ENCODE measurements at places on chromosomes 12 and 14. TPM values are rescaled to one million over a fixed set of nuclear protein-coding genes. Genes with fewer than 3 reads are reported as not detected.

GRCh38 chr14:100678469-100678828, 48.2 kb upstream of the DLK1 start:
- no peak for DNase-seq

RPS6KL1 gene
- 60.2 TPM for total RNA-seq

KLRF2 gene
- total RNA-seq, result not detected

GRCh38 chr12:46921048-46921763, 95.4 kb upstream of the SLC38A4 start:
- DNase-seq, result no peak

LALBA gene
- not detected for total RNA-seq

GRCh38 chr14:54647378-54647777, 80.5 kb downstream of the SAMD4A start:
- no peak for DNase-seq

- no peak for DNase-seq
These were observed 6.6 kb upstream of the SLC8B1 start for GRCh38 chr12:113341535-113341934.

ANKRD9 gene
- 0.04 TPM for total RNA-seq

GRCh38 chr12:120249875-120250795, 15.4 kb downstream of the PXN start:
- peak; percentile 62 for DNase-seq

GRCh38 chr14:65961004-65961403, 525.2 kb upstream of the CCDC196 start:
- DNase-seq, result peak; percentile 90

PCED1B gene
- 39.8 TPM for total RNA-seq

- no peak for DNase-seq
These were observed 907.6 kb upstream of the SEL1L start for GRCh38 chr14:82441270-82441669.

- peak; percentile 97 for DNase-seq
These were observed 65.0 kb downstream of the SETD3 start for GRCh38 chr14:99415496-99416281.

- no peak for DNase-seq
These were observed 14.0 kb downstream of the GIT2 start for GRCh38 chr12:109982210-109982609.

ITGB7 gene
- total RNA-seq, result 159 TPM

PRR4 gene
- total RNA-seq, result 5.7 TPM

PGF gene
- 3.5 TPM for total RNA-seq

GRCh38 chr12:118068445-118068844, 7.5 kb upstream of the WSB2 start:
- no peak for DNase-seq

IFNG-AS1 gene
- not detected for total RNA-seq

CMA1 gene
- total RNA-seq, result not detected

DNA sequence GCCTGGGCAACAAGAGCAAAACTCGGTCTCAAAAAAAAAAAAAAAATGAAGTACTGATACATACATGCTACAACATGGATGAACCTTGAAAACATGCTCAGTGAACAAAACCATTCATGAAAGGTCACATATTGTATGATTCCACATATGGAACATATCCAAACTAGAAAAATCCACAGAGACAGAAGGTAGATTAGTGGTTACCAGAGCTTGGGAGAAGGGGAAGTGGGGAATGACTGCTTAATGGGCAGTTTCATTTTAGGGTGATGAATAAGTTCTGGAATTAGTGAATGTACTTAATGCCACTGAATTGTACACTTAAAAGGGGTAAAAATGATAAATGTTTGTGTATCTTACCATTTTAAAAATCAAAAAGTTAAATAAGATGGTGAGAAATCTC, 2.7 kb downstream of the ITGB7 start:
- no peak for DNase-seq

HOXC9 gene
- not detected for total RNA-seq

DNA sequence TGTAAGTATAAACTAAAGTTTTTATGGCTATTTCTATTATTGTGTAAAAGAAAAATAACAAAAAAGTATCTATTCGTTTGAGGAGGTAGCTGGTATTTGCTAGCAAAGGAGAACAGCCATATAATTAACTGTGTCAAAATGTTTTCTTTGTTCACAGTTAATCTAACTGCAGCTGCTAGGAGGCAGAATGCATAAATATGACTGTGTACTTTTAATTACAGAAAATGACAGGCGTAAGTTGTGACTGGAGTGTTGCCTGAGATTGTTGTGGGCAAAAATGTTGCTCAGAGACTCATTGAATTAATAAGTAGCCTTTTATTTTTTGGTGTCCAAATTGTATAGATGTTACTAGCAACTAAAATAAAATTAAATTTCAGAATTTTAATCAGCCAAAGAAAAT, 33.5 kb downstream of the PTPRO start:
- DNase-seq, result no peak

- no peak for DNase-seq
These were observed 359.8 kb downstream of the ATP23 start for GRCh38 chr12:58301038-58301729.

DNA sequence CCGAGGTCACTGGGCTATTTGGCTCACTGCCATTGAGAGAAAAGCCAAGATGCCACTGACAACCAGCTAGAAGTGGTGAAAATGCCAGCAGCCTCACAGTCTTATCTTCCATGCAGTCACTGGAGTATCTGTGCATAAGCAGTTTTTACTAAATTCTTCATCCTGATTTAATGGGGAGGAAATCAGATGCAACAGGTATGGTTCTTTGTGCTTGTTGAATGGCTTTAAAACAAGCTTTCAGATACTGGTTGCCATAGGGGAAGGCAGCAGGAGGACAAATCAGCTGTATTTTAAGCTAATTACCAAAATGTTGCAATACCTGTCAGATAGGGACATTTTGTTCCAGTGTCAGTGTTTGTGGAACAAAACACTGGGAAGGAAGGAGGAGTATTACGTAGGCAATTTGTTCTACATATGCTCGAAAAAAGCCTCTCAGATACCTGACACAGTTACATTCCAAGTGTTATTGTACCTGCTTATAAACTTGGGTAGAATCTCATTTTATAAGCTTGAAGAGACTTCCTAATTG, 54.1 kb upstream of the ARHGAP5 start:
- DNase-seq, result no peak

DNA sequence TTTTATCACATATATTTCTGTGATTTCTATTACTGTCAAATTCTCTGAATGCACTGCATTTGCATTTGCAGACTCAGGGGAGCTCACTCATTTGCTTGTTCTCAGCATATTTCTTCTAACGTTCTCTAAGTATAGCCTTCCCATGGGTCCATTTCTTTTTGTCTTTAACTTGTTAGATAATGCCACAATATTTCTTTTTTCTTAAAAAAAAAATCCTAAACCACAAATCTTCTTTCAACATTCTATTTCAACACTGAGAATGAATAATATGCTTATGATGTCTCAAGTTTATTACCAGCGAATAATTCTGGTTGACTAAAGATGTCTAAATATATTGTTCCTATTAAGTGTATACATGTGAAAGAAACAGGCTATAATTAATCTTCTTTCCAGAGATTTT, 200.2 kb downstream of the ANO6 start:
- peak; percentile 69 for DNase-seq

GRCh38 chr12:69932676-69933552, 107.9 kb downstream of the MYRFL start:
- peak; percentile 72 for DNase-seq

- no peak for DNase-seq
These were observed 19.2 kb upstream of the EMP1 start for GRCh38 chr12:13177373-13177772.

DNA sequence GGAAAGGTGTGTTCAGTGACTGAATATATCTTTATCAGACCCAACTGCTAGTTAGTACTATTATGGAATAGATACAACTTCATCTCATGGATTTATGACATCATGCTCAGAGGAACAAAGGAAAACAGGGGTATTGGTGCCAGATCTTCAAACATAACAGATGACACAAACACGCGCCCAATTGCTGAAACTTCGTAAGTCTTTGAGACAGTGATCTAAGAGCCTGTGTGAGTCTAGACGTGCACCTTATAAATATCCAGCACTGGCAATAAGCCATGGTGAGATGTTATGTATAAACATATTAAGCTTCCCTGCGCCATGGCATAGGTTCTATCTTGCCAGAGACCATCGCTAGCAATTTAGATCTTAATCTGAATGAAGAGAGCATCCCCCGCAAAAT, 42.2 kb upstream of the NR2C1 start:
- DNase-seq, result peak; percentile 19

PLBD2 gene
- 6.5 TPM for total RNA-seq

DNA sequence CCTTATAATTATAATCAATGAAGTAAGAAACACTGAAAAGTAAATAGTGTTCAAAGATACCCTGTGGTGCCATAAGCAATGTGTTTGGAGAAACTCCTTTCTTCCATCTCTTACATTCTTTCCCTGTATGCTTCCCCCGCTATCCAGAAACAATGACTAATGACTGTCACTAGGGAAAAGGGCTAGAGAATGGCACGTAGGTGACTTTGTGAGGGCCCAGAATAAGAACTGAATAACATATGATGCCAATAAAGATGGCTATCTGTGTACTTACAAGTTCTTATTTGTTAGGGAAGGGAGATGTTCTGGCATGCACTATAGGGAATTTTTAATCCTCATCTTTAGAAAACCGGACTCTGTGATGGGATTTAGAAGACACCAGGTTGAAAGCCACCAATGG, 4.7 kb upstream of the KRT7 start:
- no peak for DNase-seq

NGDN gene
- 77.5 TPM for total RNA-seq

PLEKHD1 gene
- 0.41 TPM for total RNA-seq

DNA sequence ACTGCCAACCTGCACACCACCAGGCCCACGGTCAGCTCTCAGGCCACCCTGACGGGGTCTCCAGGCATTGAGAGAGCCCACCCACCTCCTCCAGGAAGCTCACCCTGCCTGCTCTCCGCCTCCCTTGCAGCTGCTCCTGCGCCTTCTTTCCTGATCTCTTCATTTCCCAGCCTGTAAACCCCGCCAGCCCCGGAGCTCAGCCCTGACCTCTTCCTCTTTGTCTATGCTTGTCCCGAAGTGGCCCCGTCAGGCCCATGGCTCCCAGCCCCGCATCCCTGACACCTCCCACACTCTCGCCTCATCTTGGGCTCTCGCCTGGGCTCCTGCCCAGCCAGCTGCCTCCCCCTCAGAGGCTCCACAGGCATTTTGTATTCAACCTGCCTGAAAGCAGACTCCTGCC, 139.3 kb downstream of the CALM1 start:
- DNase-seq, result no peak

DNA sequence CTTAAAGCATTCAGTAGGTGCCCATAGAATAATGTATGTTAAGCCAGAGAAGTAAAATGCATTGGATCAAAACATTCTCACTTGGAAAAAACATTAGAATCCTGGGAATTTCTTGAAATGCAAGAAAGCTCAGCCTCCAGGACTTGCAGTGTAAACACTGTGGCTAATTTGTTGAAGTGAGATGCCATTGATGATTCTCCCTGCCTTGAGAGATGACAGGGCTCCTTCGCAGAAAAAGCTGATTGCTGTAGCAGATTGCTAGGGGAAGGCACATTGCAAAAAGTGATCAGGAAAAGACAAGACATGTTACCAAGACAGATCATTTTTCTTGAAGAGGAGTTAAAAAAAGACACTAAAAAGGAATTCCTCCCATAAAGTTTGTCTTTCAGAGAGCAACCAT, 204.2 kb upstream of the HMGA2 start:
- no peak for DNase-seq

DNA sequence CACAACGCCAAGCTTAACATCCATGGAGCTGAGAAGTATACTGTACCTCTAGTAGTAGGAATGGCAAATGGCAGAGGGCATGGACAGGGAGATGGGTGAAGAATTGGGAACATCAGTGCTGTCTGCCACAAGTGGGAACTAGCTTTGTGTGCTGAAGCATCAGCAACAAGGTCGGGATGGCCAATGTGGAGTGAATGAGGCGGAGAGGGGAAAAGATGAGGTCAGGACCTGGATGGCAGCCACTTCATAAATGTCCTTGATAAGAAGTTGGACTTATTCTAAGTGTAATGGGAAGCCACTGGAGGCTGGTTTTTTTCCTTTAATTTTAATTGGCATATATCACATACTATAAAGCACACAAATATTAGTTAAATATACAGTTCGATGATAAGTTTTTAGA, 21.9 kb upstream of the CLMN start:
- no peak for DNase-seq

GRCh38 chr12:40171066-40171465, 53.7 kb upstream of the LRRK2 start:
- DNase-seq, result no peak

- peak; percentile 78 for DNase-seq
These were observed 7.7 kb upstream of the BCL7A start for GRCh38 chr12:122013791-122014590.

DNA sequence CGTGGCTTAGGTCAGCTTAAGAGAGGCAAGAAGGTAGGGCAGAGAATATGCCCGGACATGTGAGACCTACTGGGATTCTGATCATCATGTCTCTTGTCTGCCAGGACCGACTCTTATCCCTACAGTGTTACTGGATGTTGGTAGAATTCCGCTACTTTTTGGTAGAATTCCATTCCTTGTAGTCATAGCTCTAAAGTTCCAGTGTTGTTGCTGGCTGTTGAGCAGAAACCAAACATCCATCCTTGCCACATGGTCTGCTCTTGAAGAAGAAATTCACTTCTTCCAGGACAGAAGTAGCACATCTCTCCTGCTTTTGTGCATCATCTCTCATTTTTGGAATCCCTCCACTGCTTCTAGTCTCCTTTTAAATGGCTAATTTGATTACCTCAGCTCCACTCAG, 453.7 kb downstream of the RPL10L start:
- no peak for DNase-seq

DNA sequence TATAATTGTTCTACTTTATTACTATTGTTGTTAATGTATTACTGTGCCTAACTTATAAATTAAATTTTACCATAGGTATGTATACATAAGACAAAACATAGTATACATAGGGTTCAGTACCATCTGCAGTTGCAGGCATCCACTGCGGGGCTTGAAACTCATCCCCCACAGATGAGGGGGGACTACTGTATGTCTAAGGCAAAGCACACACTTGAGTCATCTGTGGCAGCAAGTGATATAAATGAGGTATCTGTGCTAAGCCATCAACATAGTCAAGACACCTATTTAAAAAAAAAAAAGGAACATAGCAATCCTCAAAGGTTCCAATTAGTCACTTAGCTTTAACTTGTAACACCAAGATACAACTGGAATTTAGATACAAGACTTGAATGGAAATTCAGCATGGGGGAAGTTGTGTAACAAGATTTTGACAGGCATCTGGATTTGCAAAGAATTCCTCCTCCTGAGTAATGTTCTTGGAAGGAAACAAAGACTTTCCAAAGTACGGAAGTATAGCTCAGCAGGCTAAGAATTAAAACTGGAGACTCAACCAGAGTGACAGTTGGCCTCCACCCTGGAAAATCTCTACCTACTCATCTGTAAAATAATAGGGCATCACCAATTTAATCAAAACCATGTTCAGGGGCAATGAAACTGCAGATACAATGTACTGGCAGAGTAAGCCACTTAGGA, 14.9 kb downstream of the DCAF5 start:
- DNase-seq, result no peak

GRCh38 chr14:32785585-32785984, 153.1 kb upstream of the NPAS3 start:
- DNase-seq, result no peak
